ENCODE measurements at places on chromosomes 4 and X.
A peak's percentile ranks its signal among the peaks of the same experiment; 100 is the strongest.

- no peak for DNase-seq
Observed at GRCh38 chr4:11281720-11282119, 147.0 kb downstream of the HS3ST1 start.

DNA sequence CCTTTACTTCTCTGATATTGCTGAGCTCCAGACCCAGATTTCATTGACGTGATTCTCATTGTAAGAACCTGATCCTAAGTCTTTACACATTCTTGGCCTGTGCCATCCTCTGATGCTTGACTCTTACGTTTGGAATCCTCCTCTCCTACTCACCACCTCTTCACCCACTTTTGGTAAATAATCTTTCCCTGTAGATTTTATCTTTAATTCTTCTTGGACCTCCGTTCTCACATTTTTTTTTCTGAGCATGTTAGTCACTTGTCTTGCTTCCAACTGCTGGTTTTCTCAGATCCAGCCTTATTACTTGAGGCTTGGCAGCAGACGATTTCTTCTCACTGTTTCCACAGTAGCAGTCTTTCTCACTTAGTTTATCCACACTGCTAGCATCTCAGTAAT, 12.4 kb upstream of the SH3RF1 start:
- DNase-seq = no peak

DNA sequence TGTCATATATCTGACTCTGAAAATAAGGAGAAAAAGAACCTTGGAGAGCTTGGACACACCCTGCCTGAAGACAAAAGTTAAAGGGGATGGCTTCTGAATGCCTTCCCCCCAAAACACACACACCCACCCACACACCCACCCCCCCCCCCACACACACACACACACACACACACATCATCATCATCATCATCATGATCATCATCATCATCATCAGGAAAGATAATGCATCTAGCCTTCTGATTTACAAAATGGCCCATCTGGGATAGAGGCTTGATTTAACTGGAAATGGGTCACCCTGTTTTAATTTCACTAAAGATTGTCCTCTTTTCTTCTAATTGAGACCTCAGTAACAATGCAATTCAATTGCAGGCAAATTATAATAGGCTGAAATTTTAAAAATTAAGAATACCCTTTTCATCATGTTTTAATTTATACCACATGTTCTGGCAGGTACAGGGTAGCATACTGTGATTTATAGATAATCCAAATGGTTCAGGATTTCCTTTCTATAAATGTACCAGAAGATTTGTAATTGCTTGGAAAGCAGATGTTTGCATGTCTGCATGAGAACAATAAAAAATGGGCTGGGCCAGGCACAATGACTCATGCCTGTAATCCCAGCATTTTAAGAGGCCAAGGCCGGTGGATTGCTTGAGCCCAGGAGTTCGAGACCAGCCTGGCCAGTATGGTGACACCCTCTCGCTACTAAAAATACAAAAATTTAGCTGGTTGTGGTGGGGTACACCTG, 56.5 kb downstream of the TRIM2 start:
- DNase-seq = no peak

DNA sequence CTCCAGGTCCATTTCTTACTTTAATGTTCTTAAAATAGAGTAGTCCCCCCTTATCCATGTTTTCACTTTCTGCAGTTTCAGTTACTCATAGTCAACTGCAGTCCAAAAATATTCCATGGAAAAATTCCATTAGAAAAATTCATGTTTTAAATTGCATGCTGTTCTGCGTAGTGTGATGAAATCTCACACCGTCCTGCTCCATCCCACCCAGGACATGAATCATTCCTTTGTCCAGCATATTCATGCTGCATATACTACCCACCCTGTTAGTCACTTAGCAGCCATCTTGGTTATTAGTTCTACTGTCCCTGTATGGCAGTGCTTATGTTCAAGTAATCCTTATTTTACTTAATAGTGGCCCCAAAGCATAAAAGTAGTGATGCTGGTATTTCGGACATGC, 5.4 kb upstream of the PDLIM5 start:
- DNase-seq = no peak

DNA sequence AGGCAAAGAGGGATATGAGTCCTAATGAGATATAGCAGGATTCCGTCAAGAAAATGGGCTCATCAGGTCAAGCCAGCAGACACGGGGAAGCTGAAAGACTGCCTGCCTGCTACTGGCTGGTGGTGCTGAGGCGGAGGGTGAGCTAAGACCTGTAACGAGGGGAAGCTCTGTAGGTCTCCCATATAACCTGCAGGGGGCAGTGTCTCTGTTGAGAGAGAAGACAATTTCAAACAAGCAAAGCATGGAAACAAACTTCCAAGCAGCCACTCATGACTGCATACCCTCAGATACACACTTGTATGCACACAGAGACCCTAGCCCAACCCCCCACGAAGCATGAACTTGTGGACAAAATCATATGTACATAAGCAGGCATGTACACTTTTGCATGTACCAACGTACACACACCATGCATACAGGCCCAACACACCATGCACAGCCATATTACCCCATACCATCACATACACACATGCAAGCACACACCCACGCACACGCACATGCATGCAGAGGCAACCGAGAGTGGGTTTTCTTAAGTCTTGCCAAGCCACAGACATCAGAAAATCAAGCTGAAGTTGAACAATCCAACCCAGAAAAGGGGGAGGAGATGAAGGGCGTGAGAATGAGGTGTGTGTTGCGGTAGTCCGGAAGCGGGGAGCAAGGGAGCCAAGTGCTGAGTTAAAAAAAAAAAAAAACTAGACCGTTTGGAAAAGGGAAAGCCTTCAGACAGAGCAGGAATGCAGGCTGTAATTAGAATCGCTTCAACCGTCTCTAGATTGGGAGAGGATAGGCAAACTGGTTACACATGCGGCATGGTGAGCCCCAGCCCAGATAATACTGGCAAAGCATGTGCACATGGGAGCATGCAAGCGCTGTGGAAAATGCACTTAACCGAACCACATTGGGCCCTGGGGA, 71.0 kb downstream of the PJA1 start:
- DNase-seq = no peak

- DNase-seq = no peak
Observed at GRCh38 chrX:142663330-142664095, 362.2 kb upstream of the SPANXN4 start.

DNA sequence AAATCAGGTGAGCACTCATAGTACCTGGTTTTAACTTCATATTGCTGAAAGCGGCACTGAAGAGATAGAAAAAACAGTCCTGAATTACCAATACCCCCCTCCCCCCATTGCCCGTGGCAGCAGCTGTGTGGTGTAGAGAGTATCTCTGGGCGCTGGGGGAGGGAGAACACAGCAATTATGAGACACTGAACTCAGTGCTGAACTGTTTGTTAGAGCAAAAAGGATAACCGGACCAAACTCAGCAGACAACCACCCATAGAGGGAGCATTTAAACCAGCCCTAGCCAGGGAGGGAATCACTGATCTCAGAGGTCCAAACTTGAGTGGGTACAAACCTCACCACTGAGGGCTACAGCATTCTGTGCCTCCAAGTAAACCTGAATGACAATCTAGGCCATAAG, 457.4 kb upstream of the TEX13C start:
- no peak for DNase-seq

- no peak for DNase-seq
Observed at GRCh38 chrX:12894074-12895030, 12.1 kb upstream of the TLR8 start.

GRCh38 chrX:103663981-103664762, 22.3 kb downstream of the MORF4L2 start:
- DNase-seq = no peak

- DNase-seq = no peak
Observed at GRCh38 chr4:173517781-173518424, 12.1 kb downstream of the HAND2 start.

- DNase-seq = no peak
Observed at GRCh38 chrX:40996886-40997530, 88.2 kb upstream of the USP9X start.

GRCh38 chr4:117447925-117448324, 362.5 kb upstream of the TRAM1L1 start:
- DNase-seq = no peak

DNA sequence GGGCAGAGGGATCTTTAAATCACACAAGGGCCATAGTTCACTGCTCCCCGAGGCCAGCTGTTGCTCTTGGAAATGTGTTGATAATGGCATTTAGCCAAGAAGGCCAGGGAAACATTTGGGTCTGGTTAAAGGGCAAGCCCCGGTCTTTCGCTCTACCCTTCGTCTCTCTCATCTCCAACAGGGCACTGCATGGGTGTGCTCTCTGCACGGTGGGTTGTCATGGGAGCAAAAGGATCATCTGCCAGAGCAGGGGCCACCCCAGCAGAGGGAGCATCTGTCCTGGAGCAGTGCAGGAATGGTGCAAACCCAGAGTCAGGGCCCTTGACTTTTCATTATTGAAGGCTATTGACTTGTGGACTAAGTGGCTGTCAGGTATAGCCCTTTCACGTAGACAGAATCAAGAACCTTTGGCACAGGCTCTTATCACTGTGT, 22.7 kb upstream of the PGRMC2 start:
- no peak for DNase-seq

GRCh38 chrX:105120463-105120862, 100.0 kb downstream of the TEX13A start:
- DNase-seq = no peak

DNA sequence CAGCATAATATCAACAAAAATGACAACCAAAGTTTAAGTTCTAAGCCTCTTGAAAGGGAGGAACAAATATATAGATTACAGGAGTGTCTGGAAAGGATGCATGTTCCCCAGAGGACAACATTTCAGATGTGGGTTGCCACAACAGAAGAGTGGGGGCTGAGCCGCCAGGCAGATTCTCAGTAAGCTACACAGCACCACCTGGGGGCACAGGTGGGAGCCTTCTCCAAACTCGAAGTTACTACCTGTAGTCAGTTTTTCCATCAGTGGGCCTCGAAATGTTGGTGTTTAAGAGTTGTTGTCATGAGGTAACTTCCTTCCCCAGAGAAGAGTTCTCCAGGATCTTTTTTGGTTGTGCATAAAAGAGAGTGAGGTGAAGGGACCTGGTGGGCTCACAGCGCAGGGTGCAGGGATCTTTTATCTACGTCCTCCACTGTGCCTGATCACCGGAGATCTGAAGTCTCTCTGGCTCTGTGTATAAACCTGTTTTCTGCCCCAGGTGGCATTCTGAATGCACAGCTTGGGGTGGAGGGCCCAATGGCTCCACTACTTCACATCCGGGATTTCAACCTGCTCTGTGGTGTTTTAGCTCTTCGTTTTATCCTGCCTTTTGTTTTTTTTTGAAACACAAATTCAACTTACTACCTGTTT, 58.4 kb upstream of the STS start:
- no peak for DNase-seq

GRCh38 chr4:105474099-105474518, 247 bp upstream of the PPA2 start:
- DNase-seq = peak; percentile 61

GRCh38 chr4:4396628-4397440, 9.9 kb downstream of the NSG1 start:
- DNase-seq = no peak

DNA sequence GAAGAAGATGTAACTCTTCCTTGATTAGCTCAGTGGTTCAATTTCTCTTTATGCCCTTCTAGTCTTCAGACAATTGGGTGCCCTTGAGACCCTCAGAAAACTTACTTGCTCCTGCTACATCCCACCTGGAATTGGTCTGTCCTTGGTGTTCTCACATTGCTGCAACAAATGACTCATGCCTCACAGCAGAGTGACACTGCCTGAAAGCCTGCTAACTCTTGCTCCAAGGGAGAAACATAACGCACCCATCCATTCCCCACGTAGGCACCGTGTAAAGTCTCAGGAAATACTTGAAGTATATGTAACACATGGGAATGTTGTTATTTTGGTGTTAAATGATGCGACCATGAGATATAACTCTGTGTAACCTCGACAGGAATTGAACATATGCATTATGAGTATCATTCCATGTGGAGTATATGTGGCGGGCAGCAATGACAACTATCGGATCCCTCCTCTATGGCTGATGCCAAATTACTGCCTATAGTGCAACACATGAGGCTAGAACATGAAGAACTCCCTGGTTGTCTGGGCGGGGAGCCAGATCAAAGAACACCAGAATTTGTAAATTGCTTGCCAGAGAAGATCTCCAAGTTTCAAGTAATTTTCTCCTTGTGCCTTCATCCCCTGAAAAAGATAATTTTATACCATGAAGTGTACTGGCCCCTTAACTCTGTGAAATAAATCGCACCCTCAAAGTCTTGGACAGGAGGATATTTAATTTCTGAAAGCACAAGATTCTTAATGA, 231.3 kb upstream of the STK26 start:
- no peak for DNase-seq

- DNase-seq = no peak
Observed at GRCh38 chr4:7444731-7445130, 10.0 kb upstream of the PSAPL1 start.

DNA sequence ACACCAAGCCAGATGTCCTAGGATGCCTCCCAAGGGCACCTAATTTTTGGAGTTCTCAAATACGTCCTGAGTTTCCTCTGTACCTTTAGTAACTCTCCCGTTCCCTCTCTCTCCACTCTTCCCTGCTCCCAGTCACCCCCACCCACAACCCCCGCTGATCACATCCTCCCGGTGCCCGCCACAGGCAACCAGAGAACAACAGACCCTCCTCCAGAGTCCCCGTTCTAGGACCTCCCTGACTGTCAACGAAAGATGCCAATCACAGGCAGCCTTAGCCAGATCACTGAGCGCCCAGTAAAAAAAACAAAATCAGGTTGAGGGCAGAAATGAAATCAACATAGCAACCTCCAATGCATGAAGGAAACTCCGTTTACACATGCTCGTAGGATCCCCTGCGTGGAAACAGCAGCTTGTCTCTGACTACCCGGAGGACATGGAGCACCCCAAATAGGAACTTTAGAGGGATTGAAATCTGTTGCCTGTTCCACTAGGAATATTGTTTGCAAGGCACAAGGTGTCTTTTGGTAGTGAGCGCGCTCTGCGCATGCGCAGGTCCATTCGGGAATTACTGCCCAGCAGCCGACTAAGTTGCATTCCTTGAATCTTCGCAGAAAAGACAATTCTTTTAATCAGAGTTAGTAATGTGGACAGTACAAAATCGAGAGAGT, at the start of gene GABRB1:
Gene GABRB1, plus strand, starts transcription at position 557 of the 668 bp plus-strand sequence.
- peak; percentile 25 for DNase-seq

DNA sequence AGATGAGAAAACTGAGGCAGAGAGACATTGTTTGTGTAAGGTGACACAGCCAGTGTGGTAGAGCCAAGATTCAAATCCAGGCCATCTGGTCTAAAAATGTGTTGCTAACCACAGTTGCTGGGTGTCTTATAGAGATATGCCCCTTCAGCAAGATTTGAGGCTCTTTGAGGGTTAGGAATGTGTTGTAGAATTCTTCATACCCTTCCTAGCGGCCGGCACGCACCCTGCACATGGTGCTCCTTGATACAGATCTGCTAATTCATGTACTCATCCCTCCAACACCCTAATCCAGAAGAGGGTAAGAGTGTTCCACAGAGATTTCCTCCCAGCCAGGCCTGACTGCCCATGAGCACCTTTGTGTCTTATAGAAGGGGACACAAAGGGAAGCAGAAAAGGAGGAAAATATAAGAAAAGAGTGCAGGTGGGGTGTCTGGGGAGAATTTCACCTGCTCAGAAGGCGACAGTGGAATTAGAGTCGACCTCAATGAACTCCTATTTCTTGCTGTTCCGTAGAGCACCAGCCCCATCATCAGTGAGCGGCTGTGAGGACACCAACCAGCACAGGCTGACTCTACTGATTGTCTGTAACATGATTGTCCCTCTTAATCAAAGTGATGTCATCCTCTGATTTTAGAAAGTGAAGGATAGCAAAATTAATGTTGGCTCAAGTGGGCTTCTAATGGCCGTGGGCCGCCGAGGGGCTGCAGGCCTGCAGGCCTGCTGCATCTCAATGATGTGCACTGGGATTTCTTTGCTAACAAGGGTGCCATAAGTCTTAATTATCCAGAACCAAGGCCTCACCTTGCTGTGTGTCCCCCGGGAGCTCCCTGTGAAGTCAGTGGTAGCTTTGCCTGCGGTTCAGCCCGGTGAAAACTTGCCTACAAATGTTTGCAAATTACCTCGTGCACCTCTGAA, 24.2 kb upstream of the SMIM20 start:
- no peak for DNase-seq

Measured in omental fat pad (tissue), 4 donors.